ENCODE measurements at places on chromosomes 7 and 10.
A peak's percentile ranks its signal among the peaks of the same experiment; 100 is the strongest.

DNA sequence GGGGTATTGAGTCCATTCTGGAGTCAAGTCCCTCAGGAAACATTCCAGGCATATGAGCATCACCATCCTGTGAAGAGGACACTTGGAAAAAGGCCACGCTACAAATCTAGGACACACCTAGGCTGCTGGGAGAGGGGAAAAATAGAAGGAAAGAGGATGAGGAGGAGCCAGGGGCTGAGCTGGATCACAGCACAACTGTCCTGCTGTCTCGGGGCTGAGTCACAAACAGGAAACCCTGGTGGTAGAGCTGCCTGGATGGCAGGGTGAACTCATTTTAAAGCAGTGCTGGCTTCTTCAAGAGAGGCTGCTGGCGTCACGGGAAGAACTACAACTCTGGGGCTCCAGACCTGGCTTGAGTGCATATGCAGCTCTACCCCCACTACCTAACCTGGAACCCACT, 151.5 kb downstream of the RNF216 start:
- no peak overlapping the region for H3K27ac ChIP-seq
- no peaks in the 10 kb centered on the region for H3K36me3 ChIP-seq
- no peaks in the 10 kb centered on the region for H3K27me3 ChIP-seq
- no peak for DNase-seq

- H3K4me1 ChIP-seq = no peaks in the 10 kb centered on the region
- H3K27ac ChIP-seq = no peak overlapping the region
- no peaks in the 10 kb centered on the region for H3K36me3 ChIP-seq
- no peak for DNase-seq
- H3K4me3 ChIP-seq = no peak overlapping the region
These were observed 736.6 kb downstream of the AUTS2 start for GRCh38 chr7:70334871-70335270.

DNA sequence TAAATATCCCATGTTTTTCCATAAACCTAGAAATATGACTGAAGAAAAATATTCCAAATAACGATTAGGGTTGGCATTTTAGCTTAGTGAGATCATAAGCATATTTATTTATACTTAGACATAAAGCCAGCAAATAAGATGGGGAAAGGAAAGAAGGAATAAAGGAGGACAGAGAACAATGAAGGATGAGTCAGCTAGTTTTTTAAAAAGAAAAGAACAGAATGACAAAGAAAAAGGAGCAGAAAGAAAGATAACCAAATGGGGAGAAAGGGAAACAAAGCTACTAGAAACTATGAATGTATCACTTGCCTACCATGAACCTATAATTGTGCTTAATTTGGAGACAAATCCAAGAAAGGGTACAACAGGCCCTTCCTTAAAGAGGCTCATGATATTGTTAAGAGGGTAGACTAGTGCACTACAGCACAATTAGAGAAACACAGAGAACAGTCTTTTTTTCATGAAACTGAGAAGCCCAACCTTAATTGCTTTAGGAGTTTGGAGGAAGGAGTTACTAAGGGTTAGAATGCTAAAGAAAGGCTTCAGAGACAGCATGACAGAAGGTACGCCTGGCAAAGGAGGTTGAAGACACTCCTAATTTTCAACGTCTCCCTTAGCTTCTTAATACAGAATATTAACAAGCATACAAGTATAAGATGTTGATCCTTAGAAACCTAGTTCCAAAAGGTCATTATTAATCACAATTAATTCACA, 23.9 kb downstream of the HERPUD2 start:
- peaks cover 14% of the 10 kb centered on the region for H3K36me3 ChIP-seq
- no peaks in the 10 kb centered on the region for H3K27me3 ChIP-seq
- H3K27ac ChIP-seq = no peak overlapping the region
- no peak for DNase-seq
- no peaks in the 10 kb centered on the region for H3K4me1 ChIP-seq

DNA sequence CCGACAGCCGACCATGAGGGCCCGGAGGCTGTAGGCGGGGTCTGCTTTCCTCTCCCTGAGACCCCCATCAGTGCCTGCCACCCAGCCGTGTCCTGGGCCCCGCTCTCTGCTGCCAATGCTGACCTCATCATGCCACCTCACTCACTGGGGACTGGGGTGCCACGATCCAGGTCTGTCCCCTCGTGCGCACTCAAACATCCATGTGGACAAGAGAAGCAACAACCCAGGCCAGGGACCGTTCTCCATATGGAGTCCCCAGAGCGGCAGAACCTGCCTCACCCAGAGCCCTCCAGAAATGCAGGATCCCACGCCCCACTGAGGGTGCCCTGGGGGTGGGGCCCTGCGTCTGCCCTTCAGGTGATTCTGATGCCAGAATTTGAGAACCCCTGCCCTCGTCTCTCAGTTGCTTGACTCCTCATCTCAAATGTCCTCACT, 210.0 kb upstream of the PPP2R2D start:
- H3K27ac ChIP-seq = no peak overlapping the region
- peaks cover 2% of the 10 kb centered on the region for H3K4me1 ChIP-seq
- no peak overlapping the region for H3K4me3 ChIP-seq
- DNase-seq = no peak

DNA sequence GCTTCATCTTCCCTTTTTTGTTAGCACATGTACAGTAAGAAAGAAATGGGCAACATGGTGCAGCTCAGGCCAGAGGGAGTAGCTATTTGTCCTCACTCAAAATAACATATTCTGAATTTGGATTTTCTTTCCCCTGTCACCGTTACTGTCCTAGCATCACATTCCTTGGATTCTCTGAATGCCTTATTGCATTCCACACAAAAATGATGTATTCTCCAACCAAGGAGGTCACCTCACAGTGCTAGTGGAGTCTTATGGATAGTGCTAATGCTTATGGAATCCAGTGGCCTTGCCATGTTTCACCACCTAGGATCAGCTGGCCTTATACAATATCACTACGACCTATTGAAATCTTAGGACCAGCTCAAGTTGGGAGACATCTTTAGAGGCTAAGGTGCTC, 7.2 kb downstream of the PRSS58 start:
- no peak for DNase-seq
- no peak overlapping the region for H3K4me3 ChIP-seq
- no peak overlapping the region for H3K27ac ChIP-seq
- no peaks in the 10 kb centered on the region for H3K36me3 ChIP-seq

DNA sequence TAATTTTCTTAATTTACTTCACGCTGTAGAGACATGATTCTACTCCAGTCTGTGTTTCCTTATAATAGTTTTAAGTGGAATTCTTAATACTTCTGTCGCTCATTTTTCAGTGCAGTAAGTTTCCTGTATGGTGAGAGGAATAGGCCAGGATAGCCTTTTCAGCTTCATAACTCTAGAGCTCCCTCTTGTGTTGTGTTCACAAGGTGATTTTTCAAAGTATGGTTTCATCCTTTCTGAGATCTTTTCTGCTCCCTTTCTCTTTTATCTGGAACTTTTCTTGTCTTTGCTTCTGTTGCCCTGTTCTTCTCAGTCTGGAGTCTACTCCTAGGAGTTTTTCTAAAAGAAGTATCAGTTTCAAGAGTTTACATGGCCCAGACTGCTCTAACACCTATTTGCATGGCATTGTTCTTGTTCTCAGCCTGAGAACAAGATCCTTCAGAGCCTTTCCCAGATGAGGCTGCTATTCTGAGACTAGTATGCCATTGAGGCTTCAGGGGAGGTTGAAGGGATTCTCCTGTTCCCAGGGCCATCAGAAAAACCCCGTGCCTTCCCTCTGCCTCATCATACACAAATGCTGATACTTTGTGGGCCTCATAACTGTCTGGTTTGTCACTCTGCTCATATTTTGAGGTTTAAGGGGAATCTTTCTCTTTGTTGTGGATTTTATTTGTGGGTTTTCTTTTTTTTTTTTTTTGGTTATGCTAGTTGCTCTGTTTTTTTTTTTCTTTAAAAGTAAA, 21.8 kb downstream of the NET1 start:
- H3K36me3 ChIP-seq = peaks cover 26% of the 10 kb centered on the region
- H3K4me1 ChIP-seq = no peaks in the 10 kb centered on the region
- no peak for DNase-seq
- no peak overlapping the region for H3K4me3 ChIP-seq
- H3K27ac ChIP-seq = no peak overlapping the region

DNA sequence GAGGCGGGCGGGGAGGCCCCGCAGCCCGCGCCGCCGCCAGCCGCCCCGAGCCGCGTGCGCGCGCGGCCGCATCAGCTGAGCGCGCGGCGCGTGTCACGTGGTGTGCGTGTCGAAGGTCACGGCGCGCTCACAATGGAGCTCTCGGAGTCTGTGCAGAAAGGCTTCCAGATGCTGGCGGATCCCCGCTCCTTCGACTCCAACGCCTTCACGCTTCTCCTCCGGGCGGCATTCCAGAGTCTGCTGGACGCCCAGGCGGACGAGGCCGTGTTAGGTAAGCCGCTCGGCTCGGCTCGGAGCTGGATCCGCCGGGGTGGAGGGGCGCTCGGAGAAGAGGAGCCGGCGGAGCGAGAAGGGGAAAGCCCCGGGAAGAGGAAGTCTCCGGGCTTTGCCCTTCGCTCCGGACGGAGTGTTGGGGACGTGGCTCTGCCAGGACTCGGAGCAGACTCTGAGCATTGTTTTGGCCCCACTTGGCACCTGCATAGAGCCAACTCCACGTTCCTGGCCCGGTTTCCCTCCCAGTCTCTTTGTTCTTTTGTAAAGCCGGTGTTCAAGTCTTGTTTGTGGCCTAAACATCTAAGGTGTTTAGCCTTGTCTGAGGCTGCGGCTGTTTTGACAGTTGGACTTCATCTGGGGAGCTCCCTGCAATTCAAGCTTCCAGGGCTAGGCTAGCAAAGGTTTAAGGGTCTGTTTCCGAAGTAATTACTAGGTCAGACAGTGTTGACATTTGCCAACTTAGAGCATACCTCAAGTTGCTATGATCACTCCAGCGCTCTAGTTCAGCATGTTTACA, at the start of gene COMMD3:
Gene COMMD3, plus strand, starts transcription at position 103 of the 790 bp plus-strand sequence. Its CDS starts 30 bp downstream, at position 133.
- peak within 1 kb of the TSS; percentile 73 for H3K4me3 ChIP-seq
- no peak within 1 kb of the TSS for H3K27ac ChIP-seq
- peaks cover 51% of the 10 kb centered on the region for H3K27me3 ChIP-seq
- H3K36me3 ChIP-seq = no peaks in the 10 kb centered on the region
- H3K4me1 ChIP-seq = no peaks in the 10 kb centered on the region
- DNase-seq = peak; percentile 87

- no peaks in the 10 kb centered on the region for H3K4me1 ChIP-seq
- H3K4me3 ChIP-seq = no peak overlapping the region
- no peaks in the 10 kb centered on the region for H3K36me3 ChIP-seq
- H3K27me3 ChIP-seq = no peaks in the 10 kb centered on the region
- no peak for DNase-seq
- no peak overlapping the region for H3K27ac ChIP-seq
These were observed 17.7 kb upstream of the C10orf67 start for GRCh38 chr10:23362069-23362830.

GRCh38 chr7:91436655-91437054, 172.4 kb downstream of the FZD1 start:
- no peak overlapping the region for H3K27ac ChIP-seq
- H3K4me1 ChIP-seq = no peaks in the 10 kb centered on the region
- no peak for DNase-seq
- no peak overlapping the region for H3K4me3 ChIP-seq
- no peaks in the 10 kb centered on the region for H3K27me3 ChIP-seq

DNA sequence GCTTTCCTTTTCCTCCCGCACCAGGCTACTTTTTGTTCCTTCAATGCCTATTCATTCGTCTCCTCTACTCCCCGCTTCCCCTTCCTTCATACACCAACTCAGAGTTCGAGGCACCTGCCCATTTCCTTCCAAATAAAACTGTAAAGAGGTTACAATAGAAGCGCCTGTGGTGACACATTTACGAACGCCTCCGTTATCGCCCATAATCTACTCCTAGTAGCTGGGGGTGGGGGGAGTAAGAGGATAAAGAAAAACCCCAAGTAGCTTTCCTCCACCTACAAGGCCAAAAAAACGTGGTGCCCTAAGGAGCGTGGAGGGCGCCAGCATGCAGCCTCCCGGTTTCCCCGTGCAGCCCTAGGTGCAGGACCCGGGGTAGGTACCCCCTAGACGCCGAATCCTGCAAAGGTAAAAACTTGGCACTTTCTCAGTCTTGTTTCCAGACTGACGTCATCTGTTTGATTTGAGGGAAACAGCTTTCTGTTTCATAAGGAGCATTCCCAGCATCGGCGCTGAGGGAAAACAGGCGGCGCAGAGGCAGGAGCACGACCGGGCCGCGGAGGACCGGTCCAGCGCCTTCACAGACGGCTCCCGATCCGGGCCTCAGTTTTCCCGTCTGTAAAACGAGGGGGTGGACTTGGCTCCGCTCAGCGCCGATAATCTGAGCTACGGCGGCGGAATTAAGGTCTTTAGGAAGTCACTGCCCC, 922 bp downstream of the PPA1 start:
- peak; percentile 52 for DNase-seq
- H3K27ac ChIP-seq = no peak overlapping the region
- H3K4me3 ChIP-seq = peak overlapping the region; percentile 69
- 0 out of 2 replicates have a peak, but pooled peaks cover 5% of the 10 kb centered on the region for H3K36me3 ChIP-seq
- no peaks in the 10 kb centered on the region for H3K27me3 ChIP-seq

DNA sequence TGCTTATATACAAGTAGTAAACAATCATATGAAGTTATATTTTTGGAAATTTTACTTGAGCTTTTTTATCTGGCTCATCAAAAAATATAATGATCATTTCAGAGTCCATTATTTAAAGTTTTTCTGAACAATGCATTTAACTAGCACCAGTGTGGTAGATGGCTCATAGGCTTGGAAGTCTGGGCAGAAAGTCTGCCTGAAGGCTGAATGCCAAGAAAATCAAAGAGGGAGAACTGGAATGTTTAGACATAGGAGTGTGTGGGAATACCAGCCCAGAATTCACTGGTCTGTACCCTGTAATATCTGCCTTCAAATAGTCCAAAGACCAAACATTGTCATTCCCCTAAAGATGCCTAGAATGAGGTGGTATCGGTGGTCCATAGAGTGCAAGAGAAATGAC, 40.3 kb upstream of the ANK3 start:
- no peak overlapping the region for H3K27ac ChIP-seq
- no peak overlapping the region for H3K4me3 ChIP-seq
- no peaks in the 10 kb centered on the region for H3K4me1 ChIP-seq
- no peaks in the 10 kb centered on the region for H3K36me3 ChIP-seq
- no peaks in the 10 kb centered on the region for H3K27me3 ChIP-seq

DNA sequence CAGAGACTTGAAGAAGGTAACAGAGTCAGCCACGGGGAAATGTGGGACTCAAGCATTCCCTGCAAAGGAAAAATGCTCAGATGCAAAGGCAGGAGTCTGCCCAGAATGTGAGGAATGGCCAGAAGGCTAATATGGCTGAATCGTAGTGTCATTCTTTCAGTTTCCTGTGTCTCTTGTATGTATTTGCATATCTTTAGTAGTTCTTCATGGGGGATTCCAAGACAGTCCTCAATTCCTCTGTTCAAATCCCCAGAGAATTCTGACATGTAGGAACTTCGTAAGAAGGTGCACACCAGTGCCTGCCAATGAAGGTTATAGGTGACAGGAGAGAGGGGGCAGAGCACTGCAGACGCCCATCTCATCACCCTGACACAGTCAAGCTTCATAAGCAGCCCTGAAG, 154.4 kb downstream of the CACNB2 start:
- H3K27me3 ChIP-seq = no peaks in the 10 kb centered on the region
- H3K4me1 ChIP-seq = no peaks in the 10 kb centered on the region
- no peak overlapping the region for H3K27ac ChIP-seq
- H3K36me3 ChIP-seq = no peaks in the 10 kb centered on the region
- H3K4me3 ChIP-seq = no peak overlapping the region

DNA sequence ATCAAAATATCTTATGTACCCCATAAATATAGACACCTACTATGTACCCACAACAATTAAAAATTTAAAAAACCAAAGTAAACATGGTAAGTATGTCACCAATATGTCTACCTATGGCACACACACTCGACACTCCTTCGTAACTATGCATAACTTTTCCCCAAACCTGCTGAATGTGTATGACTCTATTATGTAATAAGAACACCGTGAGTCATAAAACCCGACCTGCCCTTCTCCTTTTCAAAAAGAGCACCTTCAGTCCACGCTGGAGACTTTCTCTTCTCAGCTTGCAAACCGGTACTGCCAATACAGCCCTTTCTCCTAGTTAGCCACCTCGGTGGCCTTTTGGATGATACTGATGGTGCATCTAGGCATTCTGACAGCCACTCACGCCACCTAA, 186.3 kb downstream of the PRPF18 start:
- no peaks in the 10 kb centered on the region for H3K4me1 ChIP-seq
- H3K27me3 ChIP-seq = no peaks in the 10 kb centered on the region
- DNase-seq = no peak
- no peaks in the 10 kb centered on the region for H3K36me3 ChIP-seq
